ENCODE measurements at places on chromosomes 16 and 17.
A peak's percentile ranks its signal among the peaks of the same experiment; 100 is the strongest.

DNA sequence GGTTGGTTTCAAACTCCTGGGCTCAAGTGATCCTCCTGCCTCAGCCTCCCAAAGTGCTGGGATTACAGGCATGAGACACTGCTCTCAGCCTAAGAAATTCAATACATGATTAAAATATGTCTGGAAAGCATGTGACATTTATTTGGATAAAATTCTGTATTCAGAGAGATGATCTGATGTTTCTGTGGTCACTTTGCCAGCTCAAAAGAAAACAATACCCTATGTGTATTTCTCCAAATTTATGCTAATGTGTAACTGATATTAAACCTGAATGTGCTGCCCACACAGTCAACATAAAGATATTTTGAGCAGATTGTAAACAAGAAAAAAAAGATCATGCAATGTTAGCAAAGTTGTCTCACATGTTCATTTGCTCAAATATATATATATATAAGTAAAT lies 16.7 kb downstream of the C17orf67 start:
- no peak for DNase-seq

GRCh38 chr17:9575381-9576101 lies at the start of gene STX8:
STX8 (minus strand) TSS chr17:9575820; CDS start chr17:9575808, 12 bp downstream.
- DNase-seq = peak; percentile 68

- DNase-seq = no peak
These were observed 30.3 kb upstream of the SRCIN1 start for GRCh38 chr17:38636054-38636453.

- DNase-seq = peak; percentile 44
These were observed 38.0 kb upstream of the CPHXL start for GRCh38 chr16:75764154-75764768.

DNA sequence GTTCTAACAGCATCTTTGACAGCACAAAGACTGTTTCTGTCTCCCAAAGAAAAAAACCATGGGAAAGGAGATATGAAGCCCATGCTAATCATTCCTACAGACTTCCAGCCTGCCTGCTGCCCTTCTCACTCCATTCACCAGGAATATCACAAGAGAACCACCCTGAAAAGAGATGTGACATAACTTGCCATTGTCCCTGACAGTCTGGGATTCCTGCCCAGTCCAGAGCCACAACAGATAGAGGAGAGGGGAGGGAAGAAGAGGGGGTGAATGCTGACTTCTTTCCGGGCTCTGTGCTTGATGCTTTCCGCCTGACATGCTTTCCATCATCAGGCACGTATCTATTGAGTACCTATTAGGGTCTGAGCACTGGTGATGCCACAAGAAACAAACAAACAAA lies 31.6 kb upstream of the ASIC2 start:
- DNase-seq = no peak

- DNase-seq = no peak
These were observed 281.6 kb downstream of the RBFOX1 start for GRCh38 chr16:7614021-7614795.

GRCh38 chr16:61042737-61043136 lies 993.5 kb downstream of the CDH8 start:
- DNase-seq = no peak

DNA sequence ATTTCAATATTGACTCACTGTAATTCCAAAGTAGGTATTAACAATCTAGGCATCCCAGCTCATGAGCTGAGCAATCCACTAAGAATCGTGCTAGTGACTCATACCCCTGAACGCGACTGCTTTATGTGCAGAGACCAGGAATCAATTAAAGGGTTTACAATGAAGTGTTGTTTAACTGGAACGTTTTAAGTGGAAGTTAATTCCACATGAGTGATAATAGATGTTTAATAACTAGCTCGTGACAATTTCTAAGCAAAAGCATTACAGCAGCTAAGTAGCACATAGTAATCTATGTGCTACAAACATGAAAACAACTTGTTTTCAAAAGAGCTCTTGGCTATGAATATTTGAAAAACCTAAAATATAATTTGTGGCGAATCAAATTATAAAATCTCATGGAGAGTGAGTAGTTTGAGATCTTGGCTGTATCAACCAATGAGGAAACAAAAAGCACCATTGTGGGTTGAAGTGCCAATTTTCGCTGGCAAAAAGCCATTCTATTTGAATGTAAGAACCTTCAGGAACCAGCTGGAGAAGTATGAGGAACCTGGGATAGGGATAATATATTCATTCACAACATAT lies 9.4 kb downstream of the GJC1 start:
- DNase-seq = peak; percentile 94

DNA sequence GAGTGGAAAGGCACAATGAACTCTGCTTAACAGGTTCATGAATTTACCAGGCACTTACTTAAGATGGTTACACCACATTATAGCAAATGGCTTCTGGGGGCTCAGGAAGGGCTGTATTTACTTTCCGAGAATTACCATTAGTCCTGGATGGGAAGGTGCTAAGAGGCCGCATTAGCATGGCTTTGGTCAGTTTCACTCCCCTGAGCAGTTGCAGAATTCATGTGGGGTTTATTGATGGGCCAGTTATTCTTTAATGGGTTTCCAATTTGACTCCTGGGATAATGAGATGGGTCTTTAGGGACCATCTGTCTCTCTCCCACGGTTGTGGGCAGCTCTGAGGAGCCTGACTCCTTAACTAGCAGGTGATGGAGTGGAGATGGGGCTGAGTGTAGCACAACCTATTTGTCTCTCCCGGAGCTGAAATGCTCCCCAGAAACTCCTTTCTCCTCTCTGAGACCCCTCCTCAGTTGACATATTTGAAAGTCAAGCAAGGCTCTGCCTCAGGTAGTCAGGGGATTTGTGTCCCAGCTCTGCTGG lies 652.5 kb downstream of the HS3ST4 start:
- no peak for DNase-seq

- DNase-seq = peak; percentile 53
These were observed 499 bp upstream of the HLF start for GRCh38 chr17:55264278-55264644.

- DNase-seq = no peak
These were observed 7.5 kb upstream of the ITGB3 start for GRCh38 chr17:47246120-47246519.

DNA sequence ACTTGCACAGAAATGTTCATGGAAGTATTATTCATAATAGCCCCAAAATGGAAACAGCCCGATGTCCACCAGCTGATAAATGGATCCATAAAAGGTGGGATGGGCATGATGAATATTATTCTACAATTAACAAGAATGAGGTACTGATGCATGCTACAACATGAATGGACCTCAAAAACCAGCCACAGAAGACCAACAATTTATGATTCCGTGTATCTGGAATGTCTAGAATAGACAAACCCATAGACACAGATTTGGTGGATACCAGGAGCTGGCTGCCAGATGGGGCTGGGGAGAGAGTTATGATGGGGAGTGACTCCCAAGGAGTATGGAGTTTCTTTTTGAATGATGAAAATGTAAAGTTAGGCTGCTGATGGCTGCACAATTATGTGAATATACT lies 10.8 kb upstream of the NAGLU start:
- DNase-seq = no peak

DNA sequence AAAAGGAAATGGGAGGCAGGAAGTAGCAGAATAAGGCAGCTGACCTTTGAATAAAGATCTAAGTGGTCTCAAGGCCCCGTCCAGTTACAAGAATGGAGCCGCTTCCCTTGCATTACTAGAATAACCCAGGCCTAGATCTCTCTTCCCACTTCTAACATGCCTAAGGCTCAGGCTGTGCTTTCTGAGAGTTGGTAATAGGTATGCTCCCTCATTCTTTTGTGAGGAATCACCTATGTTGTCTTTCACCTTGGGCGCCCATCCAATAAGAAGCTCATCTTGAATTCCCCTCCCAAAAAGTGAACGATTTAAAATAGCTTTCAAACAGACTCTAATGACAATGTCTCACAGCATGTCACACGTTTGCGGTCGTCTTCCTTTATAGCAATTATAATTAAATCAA lies 101.2 kb downstream of the KCNJ2 start:
- no peak for DNase-seq

GRCh38 chr17:13323990-13324389 lies 277.7 kb downstream of the HS3ST3A1 start:
- DNase-seq = no peak

DNA sequence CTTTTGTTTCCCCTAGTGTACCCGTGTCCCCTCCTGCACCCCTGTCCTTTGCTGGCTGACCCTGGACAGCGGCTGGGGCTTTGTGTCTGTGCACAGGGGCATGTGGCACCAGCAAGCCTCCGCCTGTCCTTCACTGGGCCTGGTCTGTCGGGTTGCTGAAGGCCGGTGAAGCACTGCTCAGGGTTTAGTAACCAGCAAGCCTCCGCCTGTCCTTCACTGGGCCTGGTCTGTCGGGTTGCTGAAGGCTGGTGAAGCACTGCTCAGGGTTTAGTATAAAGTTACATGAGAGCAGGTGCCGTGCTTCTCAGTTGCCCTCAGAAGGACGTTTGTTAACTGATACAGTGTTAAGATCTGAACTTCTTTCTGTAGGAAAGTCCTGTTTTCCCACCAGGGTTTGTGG lies 33.8 kb downstream of the DEF8 start:
- no peak for DNase-seq

GRCh38 chr17:50766222-50767023 lies 895 bp downstream of the ANKRD40CL start:
- no peak for DNase-seq

DNA sequence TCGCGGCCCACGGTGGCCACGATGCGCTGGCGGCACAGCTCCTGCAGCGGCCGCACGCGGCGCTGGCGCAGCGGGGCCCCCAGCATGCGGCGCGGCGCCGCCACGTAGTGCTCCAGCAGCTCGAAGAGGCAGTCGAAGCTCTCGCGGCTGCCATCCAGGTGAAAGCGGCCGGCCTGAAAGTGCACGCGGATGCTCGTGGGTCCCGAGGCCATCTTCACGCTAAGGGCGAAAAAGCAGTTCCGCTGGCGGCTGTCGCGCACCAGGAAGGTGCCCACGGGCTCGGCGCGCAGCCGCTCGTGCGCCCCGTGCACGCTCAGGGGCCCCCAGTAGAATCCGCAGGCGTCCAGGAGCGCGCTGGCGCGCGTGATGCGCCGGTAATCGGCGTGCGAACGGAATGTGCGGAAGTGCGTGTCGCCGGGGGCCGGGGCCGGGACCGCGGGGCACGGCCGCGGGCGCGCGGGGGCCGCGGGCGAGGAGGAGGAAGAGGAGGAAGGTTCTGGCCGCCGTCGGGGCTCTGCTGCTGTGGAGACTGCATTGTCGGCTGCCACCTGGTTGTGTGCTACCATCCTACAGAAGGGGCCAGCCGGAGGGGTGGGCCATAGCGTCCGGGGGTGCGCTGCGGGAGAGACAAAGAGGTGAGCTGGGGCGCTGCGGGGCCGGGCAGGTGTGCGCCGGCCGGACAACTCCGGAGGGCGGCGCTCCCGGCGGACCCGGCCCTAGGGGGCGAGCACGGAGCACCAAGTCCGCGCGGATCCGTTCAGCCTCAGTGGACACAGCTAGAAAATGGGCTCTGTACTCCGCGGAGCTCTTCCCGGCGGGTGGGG lies 879 bp downstream of the SOCS1 start:
- DNase-seq = peak; percentile 36

Data from NCI-H2081 (cell line).